Putamen (tissue), 1 donor: ENCODE measurements at places on chromosomes 16 and 17.
A peak's percentile ranks its signal among the peaks of the same experiment; 100 is the strongest.

DNA sequence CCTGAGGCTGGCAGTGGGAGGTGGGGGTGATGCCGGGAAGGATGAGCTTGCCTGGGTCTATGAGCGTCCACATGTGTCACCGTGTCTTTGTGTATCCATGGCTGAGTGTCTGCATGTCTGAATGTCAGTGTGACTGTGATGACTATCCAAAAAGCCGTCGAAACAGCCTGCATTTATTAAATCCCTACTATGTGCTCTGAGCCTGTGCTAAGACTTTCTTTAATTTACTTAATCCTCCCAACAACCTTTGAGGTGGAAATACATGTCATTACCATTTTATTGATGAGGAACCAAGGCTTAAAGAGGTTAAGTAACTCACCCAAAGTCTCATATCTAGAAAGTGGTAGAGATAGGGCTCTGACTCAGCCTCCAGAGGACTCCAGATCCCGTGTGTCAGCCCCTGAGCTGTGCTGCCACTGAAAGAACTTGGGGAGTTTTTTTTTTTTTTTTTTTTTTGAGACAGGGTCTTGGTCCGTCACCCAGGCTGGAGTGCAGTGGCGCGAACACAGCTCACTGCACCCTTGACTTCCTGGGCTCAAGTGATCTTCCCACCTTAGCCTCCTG lies 20.0 kb downstream of the ARHGAP23 start:
- no peak for DNase-seq

GRCh38 chr17:10744501-10745000 lies 14.7 kb upstream of the TMEM220 start:
- no peak for DNase-seq

DNA sequence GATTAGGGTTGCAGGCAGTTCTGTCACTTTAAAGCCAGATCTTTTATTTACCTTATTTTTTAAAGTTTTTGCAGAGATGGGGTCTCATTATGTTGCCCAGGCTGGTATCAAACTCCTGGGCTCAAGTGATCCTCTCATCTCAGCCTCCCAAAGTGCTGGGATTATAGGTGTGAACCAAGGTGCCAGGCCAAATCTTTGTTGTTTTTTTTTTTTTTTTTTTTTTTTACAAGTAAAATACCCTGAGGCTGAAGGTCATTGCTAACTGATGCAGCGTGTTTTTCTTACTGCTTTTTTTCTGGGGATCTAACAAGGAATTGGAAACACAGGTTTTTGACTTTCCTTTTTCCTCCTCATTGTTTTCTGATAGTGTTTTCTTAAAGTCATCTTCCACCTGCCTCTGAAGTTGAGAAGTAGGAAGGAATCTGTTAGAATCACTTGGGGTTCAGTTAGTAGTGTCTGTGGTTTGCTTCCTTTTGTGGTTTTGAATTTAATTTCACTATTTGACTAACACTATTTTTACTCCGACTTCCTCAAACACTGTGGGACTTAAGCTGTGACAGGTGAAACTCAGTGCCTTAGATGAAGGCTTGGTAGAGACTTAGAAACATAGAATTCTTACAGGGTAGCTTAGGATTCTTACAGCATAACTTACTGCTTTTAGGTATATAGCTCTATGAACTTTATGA lies 22.2 kb downstream of the CLTC start:
- no peak for DNase-seq

DNA sequence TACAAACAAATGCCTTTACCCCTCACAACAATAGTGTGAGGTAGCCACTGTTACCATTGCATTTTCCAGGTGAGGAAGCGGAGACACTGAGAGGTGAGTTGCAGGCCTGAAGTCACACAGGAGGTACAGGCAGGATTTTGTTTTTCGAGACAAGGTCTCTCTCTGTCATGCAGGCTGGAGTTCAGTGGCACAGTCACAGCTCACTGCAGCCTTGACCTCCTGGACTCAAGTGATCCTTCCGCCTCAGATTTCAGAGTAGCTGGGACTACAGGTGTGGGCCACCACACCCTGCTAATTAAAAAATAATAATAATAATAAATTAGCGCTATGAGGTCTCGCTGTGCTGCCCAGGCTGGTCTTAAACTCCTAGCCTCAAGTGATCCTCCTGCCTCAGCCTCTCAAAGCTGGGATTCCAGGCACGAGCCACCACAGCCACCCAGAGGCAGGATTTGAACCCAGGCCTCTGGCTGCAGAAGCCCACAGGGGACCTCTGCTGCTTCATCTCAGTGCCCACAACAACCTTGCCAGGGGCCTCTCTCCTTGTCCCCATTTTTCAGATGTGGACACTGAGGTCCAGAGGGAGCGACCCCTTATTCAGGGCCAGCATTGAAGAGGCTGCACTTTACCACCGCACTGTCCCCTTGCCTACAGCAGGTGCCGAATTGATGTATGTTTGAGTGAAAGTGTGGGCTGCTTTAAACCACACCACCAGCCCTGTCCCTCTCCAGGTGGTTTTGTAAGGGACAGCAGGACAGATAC lies 16.0 kb upstream of the CIBAR2 start:
- no peak for DNase-seq

- no peak for DNase-seq
Observed at GRCh38 chr16:67783353-67783725, 23.0 kb downstream of the RANBP10 start.

DNA sequence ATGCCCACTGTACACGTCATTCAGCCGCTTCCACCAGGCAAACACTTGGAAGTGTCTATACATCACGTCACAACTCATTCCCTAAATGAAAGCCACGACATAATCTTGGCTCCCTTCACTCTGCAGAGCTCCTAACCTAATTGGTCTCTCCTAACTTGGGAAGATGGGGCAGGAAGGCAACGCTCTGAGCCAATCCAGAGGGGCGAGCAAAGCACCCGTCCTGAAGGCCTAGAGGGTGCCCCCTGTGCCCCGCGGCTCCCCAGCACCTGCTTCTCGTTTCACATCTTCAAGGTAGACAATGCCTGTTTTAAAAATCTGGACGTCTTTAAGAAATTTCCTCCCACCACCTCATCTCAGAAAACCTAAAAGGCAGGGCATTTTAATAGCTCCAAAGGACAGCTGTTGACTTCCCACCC lies 1.0 kb downstream of the CSNK2A2 start:
- peak; percentile 13 for DNase-seq

DNA sequence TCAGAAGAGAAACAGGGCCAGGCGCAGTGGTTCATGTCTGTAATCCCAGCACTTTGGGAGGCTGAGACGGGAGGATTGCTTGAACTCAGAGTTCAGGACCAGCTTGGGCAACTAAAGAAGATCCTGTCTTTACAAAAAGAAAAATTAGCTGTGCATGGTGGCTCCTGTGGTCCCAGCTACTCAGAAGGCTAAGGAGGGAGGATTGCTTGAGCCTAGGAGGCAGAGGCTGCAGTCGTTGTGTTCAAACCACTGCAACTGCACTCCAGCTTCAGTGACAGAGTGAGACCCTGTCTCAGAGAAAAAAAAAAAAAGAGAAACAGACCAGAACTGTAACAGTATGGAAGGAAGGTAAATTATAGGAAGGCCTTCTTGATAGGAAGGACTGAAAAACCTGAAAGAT lies 10.3 kb downstream of the ARL4D start:
- DNase-seq, result no peak

GRCh38 chr17:17947966-17948365 lies 24.2 kb downstream of the TOM1L2 start:
- DNase-seq, result no peak

- DNase-seq, result no peak
Observed at GRCh38 chr16:89364606-89365005, 125.8 kb downstream of the ANKRD11 start.

DNA sequence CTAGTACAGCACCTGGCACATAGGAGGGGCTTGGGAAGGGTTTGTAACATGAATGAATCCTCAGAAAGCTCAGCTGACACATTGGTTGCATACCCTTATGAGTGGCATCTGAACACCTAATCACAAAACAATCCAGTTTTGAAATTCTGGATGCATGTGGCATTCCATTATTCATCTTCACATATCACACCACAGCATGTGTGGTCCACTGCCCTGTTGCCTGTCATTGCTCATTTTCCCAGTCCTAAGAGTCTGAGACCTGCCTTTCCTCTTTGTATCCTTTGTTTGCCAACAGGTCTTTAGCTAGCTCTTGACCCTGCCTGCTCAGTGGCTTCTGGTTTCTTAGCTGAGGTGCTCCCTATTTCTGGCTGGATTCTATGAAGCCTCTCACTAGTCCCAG lies 170.8 kb upstream of the ASIC2 start:
- DNase-seq, result no peak

GRCh38 chr17:71260366-71260940 lies 860.4 kb upstream of the SOX9 start:
- DNase-seq, result no peak

GRCh38 chr16:73053364-73054124 lies 5.6 kb upstream of the ZFHX3 start:
- no peak for DNase-seq

DNA sequence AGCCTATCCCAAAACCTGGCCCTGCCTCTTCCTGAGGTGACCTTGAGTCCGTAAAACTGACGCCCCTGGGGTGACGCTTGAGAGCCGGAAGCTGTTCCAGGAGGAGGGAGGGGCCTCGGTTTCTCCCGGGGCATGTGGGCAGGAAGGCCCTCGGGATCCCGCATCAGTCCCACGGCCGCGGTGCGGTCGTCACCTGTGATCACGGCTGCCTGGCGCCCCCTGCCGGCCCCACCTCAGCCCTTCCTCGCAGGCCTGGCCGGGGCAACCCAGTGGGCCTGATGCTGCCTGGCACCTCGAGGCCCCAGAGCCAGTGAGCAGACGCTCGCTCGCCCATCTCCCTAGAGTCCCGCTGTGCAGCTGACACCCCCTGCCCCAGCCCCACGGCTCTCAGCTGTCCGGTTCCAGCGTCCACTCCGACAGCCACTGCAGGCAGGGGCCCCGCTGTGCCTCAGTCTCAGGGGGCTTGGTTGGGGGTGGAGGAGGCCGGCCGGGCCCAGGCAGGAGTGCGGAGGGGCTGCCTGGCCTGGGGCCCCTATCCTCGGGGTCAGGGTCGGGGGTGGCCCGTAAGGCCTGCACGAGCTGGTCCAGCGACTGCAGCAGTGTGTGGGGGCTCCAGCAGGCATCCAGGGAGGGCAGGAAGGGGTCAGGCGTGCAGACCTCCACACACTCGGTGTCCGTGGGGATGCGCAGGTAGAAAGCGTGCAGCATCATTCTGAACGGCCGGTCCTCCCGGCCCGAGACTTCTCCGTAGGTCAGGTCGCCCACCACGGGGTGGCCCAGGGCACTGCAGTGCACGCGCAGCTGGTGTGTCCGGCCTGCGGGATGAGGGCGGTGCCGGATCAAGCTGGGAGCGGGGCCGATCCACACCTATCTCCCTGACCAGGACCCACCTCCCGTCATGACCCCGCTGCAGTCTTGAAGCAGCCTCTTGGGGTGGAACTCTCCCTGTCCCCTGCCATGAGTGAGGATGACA lies 2.3 kb downstream of the RPUSD1 start:
- no peak for DNase-seq

DNA sequence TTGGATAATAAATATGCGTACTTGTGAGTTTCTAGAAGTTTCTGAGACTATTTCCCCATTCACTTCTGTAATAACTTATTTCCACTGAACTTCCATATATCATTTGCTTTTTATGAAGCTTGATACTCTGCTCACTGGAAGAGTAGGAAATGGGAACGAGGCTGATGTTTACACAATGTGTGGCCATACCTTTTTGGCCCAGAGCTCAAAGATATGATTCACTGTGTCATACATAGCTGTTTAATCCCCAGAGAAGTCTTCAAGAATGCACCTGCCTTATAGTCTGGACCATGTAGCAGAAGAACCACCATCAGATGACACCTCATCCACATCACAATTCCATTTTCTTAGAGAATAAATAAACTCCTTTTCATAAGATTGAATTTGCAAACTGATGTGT lies 40.3 kb upstream of the TEKT3 start:
- no peak for DNase-seq

DNA sequence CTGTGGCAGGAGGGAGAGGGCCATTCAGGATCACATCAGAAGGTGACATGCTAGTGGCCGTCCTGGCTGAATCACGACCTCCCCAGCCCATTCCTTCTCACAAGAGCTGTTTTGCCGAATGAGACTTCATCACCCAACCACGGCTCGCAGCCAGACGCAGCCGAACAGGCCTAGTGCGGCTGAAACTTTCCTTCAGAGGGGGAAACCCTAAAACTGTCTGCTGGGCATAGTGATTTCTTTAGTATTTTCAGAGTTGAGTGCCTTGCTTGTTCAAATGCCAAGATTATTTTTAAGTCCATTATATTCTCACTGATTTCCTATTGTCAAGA lies 343.7 kb downstream of the CPPED1 start:
- no peak for DNase-seq

- DNase-seq, result no peak
Observed at GRCh38 chr17:76199469-76199868, 40.8 kb downstream of the RNF157 start.

GRCh38 chr16:12796498-12796897 lies 7.2 kb downstream of the CPPED1 start:
- no peak for DNase-seq

DNA sequence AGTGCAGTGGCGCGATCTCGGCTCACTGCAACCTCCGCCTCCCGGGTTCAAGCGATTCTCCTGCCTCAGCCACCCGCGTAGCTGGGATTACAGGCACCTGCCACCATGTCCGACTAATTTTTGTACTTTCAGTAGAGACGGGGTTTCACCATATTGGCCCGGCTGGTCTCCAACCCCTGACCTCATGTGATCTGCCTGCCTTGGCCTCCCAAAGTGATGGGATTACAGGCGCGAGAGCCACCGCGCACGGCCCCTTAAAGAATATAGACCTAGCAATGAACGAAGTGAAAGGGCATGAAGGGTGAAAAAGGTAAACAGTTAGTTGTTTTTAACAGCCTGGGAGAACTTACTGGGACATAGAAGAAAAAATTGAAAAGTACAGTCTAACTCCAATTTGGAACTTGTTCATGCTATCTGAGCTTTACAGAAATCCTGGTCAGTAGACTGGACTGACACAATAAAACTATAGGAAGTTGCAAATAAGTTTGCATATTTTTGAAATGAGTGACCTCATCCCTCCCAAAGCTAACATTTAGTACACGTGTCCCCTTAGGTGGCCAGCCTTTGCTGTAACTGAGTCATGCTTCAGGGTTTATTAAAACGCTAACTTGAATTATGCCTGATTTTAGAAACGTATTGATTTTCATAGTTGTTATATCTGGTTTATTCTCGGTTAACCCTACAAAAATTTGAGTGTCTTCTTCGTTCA lies 1.8 kb downstream of the COG1 start:
- DNase-seq, result no peak

DNA sequence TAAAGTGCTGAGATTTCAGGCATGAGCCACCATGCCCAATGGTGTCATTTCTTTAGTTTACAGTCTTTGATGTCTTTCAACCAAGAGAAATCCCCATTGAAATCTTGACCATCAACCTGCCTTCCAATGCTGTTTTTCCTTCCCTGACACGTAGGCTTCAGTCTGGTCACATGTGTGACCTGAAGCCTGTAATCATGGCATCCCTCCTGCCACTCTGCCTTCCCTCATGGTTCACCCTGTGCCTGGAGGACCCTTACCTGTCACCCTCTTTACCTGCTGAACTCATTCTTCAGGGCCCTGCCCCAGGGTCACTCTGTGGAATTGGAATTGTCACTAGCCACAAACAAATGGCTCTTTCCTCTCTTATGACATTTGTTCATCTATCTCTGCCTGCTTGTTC lies 18.1 kb upstream of the ARHGAP23 start:
- no peak for DNase-seq

- no peak for DNase-seq
Observed at GRCh38 chr16:1116693-1117077, 20.6 kb upstream of the C1QTNF8 start.
